Glomerular endothelial cell (primary cell): ENCODE measurements at places on chromosomes 3 and 15. TPM values are rescaled to one million over a fixed set of nuclear protein-coding genes. Genes with fewer than 3 reads are reported as not detected.

DNA sequence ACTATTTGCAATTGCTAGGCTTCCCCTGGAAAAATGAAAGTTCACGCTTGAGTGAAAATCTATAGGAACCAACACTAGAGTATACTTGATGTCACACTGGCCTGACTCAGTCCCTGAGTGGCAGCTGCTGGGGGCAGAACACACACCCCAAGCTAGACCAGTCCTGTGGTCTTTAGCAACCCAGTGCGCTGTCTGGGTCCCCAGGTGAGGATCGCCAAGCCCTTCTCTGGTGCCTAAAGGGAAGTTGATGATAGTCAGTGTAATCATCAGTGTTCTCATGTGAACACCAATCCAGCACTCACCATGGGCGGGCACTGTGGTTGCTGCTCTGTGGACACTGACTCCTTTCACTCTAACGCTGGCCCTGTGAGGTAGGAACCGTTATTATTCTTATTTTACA, 11.2 kb downstream of the ALDH1A3 start:
- DNase-seq: no peak

DNA sequence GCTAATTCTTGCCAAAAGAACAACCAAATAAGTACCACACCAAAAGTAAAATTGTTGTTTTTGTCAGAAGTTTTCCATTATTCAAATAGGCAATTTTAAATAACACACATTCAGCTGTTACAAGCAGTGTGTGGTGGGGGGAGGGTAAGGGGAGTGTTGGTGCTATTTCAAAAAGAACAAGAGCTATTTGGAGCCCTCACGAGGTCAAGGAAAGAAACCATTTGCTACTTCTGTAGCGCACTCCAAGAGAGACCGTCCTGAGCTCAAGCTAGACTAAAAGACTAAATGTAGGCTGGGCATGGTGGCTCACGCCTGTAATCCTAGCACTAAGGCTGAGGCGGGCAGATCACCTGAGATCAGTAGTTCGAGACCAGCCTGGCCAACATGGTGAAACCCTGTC, 21.2 kb upstream of the IGF2BP2 start:
- DNase-seq: no peak

GRCh38 chr15:75425966-75426500, 25.5 kb downstream of the SIN3A start:
- no peak for DNase-seq

GRCh38 chr3:187900993-187901755, 155.9 kb upstream of the BCL6 start:
- DNase-seq: no peak

GRCh38 chr3:146682171-146682570, 77.0 kb upstream of the PLSCR5 start:
- DNase-seq: no peak

GRCh38 chr15:77620297-77620696, 12.4 kb downstream of the LINGO1 start:
- no peak for DNase-seq

DNA sequence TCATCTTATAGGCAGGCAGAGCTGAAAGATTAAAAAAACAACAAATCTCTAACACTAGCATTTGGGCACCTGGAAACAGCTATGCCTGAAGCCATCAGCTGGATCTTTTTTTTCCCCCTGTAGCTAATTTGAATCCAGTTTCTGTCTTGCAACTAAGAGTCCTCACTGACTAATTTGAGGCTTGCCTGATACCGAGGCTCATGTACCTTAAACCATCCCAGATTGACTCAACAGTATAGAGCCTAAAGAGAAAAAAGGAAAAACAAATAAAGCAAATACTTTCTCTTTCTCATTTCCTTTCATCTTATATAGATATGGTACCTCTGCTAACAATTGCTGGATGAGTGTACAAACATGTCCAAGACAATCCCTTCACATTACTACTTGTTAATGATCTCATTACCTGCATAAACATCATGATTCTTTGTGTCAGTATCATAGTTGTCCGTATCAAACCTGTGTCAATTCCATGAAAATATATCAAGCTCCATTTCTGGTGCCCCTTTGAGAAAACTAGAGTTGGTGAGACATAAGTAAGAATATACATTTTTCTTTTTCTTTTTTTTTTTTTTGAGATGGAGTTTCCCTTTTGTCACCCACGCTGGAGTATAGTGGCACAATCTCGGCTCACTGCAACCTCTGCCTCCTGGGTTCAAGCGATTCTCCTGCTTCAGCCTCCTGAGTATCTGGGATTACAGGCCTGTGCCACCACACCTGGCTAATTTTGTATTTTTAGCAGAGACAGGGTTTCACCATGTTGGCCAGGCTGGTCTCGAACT, 43.1 kb downstream of the BHLHE40 start:
- DNase-seq: no peak

DNA sequence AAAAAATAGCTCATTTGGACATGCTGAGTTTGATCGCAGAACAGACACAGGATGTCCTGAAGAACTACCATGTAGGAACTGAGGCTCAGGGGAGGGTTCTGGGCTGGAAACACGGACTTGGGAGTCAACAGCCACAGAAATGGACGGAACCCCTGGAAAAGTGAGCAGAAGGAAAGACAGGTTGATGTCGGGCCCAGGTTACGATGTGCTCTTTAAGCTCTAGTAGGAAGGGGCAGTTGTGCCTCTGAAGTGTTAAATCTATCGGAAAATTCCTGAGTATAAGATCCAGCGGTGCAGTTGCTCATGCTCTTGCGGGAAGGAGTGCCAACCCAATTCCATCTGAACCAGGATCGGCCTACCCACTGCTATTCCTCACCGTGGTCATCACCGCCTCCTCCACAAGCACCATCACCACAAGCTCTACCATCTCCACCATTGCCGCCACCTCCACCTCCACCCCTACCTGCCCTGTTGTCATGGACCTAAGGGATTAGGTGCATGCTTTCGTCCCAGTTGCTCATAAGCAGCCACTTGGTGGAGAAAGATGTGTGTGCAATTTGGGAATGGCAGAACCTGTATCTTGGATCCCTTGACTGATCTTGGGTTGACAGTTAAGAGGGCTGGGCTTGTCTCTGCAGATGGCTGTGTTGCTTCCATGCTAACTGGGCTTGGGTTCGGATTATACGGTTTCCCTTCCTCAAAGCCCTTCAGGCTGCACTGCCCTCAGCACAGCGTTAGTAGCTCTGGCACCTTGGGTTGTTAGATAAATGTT, 108.5 kb downstream of the ASB7 start:
- no peak for DNase-seq

- no peak for DNase-seq
These were observed 22.0 kb upstream of the ALPK3 start for GRCh38 chr15:84795186-84795585.

GRCh38 chr3:157313186-157313585, 123.5 kb upstream of the PTX3 start:
- DNase-seq: no peak

GRCh38 chr3:133514418-133514817, 59.1 kb upstream of the CDV3 start:
- DNase-seq: no peak

- no peak for DNase-seq
These were observed 60.0 kb downstream of the ZNF385D start for GRCh38 chr3:21691036-21691435.

GRCh38 chr3:134620476-134621115, 30.2 kb downstream of the KY start:
- no peak for DNase-seq

DNA sequence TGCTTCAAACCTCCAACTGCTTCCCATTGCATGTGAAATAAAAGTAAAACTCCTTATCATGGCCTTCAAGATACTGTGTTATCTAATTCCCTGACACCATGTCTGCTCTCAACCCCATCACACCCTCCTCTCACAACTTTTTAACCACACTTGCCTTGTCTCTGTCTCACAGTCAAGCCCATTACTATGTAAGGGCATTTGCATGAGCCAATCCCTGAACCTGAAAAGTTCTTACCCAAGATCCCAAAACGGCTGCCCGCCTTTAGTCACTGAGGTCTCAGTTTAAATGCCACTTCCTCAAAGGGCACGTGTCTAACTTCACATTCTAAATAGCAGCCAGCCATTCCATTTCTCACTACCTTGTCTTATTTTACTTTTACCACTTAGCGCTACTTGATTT, 83.1 kb downstream of the SST start:
- DNase-seq: no peak

DNA sequence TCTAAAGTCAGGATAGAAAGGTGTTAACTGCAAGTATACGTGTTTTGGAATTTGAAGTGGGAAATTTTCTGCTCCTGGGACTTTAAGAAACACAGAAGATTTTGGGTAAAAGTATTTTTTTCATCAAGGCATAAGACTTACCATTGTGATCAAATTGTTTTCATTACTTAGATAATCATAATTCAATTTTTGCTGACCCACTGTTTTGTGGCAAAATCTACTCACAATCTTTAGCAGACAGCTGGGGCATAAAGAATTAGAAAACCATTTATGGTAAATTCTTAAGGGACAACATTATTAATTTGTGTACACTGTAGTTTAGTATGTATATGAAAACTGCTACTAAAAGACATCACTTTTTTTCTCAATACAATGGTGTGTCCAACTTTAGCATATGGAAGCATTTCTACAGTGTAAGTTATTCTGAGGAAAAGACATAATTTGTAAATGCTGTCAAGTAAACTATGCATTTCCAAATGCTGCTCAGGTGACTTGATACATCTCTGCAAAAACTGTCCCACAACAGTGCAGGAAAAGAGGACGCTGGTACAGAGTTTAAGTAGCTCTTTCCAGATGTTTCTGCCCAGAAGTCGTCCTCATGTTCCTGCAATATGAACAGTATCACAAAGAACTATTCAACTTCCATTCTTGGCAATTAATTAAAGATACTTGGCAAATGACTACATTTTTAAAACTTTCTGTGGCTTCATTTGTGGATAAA, 52.3 kb downstream of the THSD4 start:
- DNase-seq: no peak

GRCh38 chr3:102163039-102163817, 271.6 kb upstream of the ZPLD1 start:
- DNase-seq: peak; percentile 96

DNA sequence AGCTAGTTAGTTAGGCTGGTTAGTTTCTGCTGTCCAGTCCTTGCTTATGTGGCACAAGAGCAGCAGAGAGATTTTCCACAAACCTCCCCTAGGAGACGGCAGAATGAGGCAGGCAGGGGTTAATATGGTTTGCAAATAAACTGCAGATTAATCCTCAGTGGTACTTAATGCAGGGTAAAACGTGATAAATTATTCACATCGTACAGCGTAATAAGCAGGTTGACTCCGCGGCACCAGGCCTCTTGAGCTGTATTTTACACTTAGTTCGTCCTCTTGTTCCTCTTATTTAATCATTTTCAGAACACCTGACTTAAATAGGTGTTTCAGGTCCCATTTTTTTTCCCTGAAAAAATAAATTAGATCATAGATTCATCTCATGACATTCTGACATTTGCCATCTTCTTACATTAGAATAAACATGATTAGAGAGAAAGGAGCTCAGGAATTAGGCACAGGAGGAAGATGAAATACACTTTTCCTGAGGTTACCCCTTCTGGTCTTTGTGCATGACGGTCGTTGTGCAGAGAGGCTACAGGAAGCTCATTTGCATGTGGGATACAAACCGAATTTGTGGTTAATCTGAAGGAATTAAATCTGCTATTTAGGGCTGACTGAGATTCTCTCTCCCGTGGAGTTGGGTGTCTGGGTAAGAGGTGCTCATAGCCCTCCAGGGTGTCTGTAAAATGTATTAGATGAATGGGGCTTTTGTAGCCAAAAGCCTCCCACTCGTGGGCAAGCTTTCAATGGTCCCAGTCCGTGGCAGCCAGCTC, 27.1 kb upstream of the VPS8 start:
- DNase-seq: no peak

GRCh38 chr3:191334346-191334893, 4.1 kb upstream of the UTS2B start:
- no peak for DNase-seq

- DNase-seq: no peak
These were observed 40.2 kb upstream of the IDH2 start for GRCh38 chr15:90142216-90143165.

GRCh38 chr3:86937306-86937791, 53.6 kb downstream of the VGLL3 start:
- no peak for DNase-seq

DNA sequence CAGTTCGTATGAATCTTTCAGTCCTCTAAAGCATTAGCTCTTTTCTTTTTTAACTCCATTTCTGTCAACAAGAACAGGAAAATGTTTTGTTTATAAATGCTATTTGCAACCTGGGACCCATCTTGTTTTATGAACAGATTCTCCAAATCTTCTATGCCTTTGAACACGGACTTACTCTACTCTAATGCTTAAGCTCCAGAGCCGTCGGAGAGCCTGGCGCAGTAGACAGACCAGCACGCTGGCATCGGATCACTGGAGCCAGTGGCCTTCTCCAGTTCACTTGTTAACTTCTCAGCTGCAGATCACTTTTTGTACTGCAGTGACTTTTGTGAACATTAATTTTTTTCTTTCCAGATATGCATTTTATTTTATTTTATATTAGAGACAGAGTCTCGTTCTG, 122.8 kb downstream of the GHSR start:
- DNase-seq: no peak

GRCh38 chr15:66364944-66365528, 8.6 kb upstream of the TIPIN start:
- DNase-seq: no peak

DNA sequence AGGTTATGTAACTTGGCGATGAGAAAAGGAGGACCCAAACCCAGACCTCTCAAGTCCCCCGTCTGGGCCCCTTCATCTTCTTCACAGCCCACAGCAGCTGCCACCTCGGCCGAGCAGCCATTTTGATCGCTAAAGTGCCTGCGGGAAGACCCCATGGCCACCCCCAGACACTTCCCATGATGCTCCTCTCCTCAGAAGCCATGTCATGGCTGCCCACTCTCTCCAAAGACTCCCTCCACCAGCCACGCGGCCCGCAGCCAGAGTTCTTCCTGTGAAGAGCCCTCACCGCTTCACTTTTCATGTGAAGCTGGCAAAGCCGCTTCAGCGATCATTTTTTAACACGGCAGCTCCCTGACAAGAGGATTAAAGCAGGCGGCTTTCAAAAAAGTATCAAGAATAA, 335.2 kb downstream of the RORA start:
- DNase-seq: no peak

DNA sequence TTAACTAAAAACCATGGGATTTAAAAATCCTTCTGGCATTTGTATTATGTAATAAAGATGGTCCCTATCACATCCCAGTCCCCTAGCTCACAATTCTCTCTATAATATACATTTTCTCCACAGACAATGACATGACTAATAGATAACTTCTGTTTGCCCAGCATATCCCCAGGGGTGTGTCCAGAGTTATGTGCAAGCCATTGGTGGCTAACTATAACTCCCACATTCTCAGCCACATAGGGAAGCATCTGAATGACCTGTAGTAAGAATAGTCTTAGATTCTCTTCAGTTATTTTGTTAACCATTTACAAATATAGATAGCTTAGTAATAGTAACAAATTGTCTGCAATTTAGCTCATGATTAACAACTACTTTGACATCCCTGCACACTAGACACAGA, 52.2 kb upstream of the RBSN start:
- DNase-seq: no peak

The RGMA gene
- total RNA-seq: 0.15 and 0.35 TPM in 2 replicates

The PLIN1 gene
- total RNA-seq: 0.35 TPM in 1 of 2 replicates, not detected in the other

The ASB14 gene
- total RNA-seq: not detected in 2 replicates

The CYP1A2 gene
- not detected in 2 replicates for total RNA-seq

The AMIGO3 gene
- 0.19 and 1.2 TPM in 2 replicates for total RNA-seq

The KLHL40 gene
- not detected in 2 replicates for total RNA-seq

The HDC gene
- not detected in 2 replicates for total RNA-seq

The SQOR gene
- total RNA-seq: 54.4 and 78.0 TPM in 2 replicates

The MASP1 gene
- 1.8 and 4.6 TPM in 2 replicates for total RNA-seq

The FAN1 gene
- 7.7 and 9.7 TPM in 2 replicates for total RNA-seq

The DNASE1L3 gene
- 0.78 and 1.5 TPM in 2 replicates for total RNA-seq

The POPDC2 gene
- 1.3 and 1.6 TPM in 2 replicates for total RNA-seq

The EFHB gene
- total RNA-seq: not detected in 2 replicates

The ANKUB1 gene
- not detected in 2 replicates for total RNA-seq

The DNAJC13 gene
- total RNA-seq: 40.8 and 49.9 TPM in 2 replicates

The GOLGA6L9 gene
- total RNA-seq: 1.7 and 5.2 TPM in 2 replicates
